ENCODE measurements at places on chromosomes 1 and 21.

DNA sequence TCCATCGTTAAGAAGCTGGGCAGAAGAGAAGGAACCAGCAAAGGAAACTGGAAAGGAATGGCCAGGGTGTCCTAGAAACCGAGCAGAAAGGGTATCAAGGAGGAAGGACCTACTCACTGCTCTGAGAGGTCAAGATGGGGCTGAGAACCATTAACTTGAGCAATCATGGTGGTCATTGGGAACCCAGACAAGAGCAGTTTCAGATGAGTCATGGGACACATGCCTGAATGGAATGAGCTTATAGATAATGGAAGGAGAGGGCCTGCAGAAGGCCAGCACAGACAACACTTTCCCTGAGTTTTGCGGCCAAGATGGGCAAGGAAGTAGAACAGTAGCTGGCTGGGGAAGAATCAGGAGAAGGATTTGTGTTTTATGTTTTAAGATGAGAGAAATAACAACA lies 383.2 kb downstream of the KIF26B start:
- no peak for DNase-seq

DNA sequence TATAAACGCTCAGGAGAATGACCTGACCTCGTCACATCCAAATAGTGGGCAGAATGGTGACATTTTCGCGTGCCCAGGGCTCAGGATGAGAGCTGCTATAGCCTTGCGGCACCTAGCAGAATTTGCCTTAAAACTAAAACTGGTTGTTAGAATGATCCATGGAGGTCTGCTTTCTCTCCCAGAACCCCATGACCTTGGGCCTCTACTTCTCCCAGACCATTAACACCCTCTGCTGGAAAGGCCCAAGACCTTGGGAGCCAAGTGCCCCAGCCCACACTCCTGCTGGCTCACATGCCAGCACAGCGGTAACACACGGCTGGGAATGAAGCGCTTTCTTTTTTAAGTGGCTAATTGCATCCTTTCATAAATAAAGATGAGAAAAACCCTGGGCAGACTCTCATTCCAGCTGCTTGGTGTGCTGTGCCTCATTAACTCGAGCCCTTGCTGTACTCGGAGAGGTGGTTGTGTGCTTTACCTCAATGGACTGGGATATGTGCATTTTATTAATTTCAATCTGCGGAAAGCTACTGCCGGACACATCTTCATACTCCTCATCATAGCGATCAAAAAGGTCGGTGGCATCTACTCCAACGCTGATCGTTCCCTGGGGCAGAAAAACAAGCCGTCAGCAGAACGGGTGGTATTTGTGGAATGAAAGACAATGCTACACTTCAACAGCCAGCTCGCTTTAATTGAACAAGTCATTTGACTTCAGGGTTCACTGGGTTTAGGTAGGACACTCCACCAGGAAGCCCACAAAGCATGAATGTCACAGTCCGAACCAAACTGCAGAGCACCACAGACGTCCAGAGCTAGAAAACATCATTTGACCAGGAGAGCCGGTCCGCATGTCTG lies 29.0 kb downstream of the THAP3 start:
- no peak for DNase-seq

DNA sequence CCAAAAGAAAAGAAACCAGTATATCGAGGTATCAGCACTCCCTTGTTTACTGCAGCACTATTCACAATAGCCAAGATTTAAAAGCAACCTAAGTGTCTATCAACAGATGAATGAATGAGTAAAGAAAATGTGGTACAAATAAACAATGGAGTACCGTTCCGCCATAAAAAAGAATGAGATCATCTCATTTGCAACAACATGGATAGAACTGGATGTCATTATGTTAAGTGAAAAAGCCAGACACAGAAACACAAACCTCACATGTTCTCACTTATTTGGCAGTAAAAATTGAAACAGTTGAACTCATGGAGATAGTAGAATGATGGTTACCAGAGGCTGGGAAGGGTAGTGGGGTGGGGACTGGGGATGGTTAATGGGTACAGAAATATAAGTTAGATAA lies 4.3 kb upstream of the GNG5 start:
- no peak for DNase-seq

GRCh38 chr1:181676269-181676668 lies 193.0 kb downstream of the CACNA1E start:
- no peak for DNase-seq

DNA sequence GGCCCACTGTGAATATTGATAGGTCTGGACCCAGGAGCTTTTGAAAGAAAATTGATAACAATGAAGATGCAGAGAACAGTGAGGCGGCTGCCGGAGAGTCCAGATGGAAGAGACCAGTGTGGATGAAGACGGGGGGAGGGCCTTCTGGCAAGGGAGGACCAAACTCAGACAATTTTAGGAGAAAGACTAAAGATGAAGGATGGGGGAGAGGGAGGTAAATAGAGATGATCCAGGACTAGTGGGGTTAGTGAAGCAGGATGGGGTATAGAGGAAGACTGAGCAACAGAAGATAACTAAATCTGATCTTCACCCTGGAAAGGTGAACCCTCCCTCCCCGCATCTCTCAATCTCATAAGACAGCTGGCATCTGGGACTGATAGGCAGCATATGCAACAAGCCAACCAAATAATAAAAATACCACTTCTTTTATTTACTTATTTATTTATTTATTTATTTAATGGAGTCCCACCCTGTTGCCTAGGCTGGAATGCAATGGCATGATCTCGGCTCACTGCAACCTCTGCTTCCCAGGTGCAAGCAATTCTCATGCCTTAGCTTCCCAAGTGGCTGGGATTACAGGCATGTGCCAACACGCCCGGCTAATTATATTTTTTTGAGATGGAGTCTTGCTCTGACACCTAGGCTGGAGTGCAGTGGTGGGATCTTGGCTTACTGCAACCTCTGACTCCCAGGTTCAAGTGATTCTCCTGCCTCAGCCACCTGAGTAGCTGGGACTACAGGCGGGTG lies 10.5 kb downstream of the EIF3I start:
- no peak for DNase-seq

DNA sequence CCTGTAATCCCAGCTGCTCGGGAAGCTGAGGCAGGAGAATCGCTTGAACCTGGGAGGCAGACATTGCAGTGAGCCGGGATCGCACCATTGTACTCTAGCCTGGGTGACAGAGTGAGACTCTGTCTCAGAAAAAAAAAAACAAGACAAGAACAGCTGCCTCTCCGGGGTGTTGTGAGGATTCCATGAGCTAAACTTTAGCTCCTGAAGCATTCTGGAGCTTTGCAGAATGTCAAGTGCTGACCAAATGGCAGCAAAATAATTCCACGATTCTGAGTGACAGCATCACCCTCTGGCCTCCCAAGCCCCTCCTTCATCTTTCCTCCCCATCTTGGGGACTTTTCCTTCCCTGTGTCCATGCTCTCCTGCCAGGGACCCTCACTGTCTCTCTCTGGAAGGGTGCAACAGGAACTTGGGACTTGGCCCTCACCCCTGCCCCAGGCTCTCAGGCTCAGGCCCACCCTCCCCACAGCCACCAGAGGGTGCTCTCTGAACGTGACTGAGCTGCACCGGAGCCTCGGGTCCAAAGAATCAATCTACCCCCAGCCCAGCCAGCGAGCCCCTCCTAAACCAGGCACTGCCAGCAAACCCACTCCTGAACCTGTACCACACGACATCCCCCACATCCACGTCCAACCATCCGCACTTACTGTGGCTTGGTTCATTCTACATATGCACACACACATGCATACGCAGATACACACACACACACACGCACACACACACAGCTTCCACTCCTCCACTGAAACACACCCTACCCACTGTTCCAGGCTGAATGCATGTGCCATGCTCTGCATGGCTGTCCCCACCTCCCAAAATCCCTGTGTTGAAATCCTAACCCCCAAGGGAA lies 45.7 kb downstream of the ACOT7 start:
- DNase-seq = no peak

- no peak for DNase-seq
Observed at GRCh38 chr1:110687250-110687649, 12.5 kb upstream of the KCNA3 start.

All from smooth muscle cell of the brain vasculature (primary cell).